Ascending aorta (tissue), 2 donors: ENCODE measurements at places on chromosomes 4 and X.

GRCh38 chr4:105210916-105211315, 64.2 kb downstream of the TET2 start:
- no peak for DNase-seq
- H3K4me3 ChIP-seq, result no peak overlapping the region
- no peak overlapping the region for H3K27ac ChIP-seq
- H3K4me1 ChIP-seq, result no peaks in the 10 kb centered on the region
- H3K36me3 ChIP-seq, result no peaks in the 10 kb centered on the region

GRCh38 chr4:9800848-9801247, 19.4 kb downstream of the DRD5 start:
- DNase-seq, result no peak
- H3K4me1 ChIP-seq, result no peaks in the 10 kb centered on the region
- H3K36me3 ChIP-seq, result no peaks in the 10 kb centered on the region

GRCh38 chr4:3054169-3054759, 20.1 kb downstream of the HTT-AS start:
- DNase-seq, result no peak
- H3K4me1 ChIP-seq, result no peaks in the 10 kb centered on the region
- no peak overlapping the region for H3K4me3 ChIP-seq
- H3K36me3 ChIP-seq, result no peaks in the 10 kb centered on the region

DNA sequence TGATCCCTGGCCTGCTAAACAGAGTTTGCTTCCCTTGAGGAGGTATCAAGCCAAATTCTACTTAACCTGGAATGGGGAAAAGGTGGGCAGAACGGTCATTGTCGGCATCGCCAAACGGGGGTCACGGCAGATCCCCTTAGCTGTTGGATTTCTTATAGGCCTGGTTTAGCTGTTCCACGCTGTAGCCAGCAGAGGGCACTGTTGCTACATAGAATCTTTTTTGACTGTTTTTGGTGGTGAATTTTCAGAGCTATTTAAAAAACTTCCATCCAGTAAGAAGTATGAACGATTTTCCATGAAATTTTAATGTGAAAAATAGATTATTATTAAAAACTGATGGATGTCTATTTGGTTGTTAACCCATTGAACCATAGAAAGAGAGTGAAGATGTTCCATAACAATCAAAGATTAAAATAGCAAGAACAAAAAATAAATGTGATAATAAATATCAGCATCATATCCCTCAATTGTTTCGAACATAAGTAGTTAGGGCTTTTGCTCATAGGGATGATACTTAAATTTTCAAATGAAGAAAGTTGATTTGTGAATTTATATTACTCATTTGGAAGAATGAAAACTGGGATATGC, 56.6 kb downstream of the LINC00632 start:
- H3K4me3 ChIP-seq, result peak overlapping the region; percentile 47
- no peaks in the 10 kb centered on the region for H3K36me3 ChIP-seq
- H3K27ac ChIP-seq, result peak overlapping the region; percentile 78
